AG10803 (cell line): ENCODE measurements at places on chromosomes 5 and 9.

DNA sequence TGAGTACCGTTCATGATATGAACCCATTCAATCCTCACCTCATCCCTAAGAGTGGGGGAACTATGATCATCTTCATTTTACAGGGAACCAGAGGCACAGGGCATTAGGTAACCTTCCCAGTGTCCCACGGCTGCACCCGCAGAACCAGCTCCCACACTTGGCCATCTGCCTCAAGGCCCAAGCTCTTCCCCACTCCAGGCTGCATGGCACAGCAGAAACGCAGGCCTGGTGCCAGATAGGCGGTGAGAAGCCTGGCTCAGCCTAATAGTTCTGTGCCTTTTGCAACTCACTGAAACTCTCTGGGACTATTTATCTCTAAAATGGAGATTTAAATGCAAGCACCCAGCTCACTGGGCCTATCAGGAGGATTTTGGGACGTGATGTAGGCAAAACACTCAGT, 90.8 kb upstream of the ZNF618 start:
- DNase-seq = no peak

GRCh38 chr5:77944757-77945340, 168.7 kb upstream of the TBCA start:
- DNase-seq = no peak

DNA sequence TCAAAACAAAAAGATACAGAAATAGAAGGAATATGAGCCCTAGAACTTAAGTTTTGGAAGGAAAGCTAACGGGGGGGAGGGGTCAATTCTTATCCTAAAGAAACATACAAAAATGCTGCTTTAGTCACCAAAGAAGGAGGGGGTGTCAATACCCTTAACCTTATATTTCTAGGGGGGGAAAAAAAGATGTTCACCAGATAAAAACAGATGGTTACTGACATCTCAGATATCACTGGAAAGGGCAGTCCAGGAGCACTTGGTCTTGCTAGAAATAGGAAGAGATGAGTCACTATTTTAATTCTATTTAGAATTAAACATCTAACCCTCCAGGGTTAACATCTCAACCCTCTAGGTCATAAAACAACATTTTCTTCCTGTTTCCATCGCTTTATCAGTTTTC, 1.7 kb downstream of the DIAPH1 start:
- DNase-seq = no peak

GRCh38 chr9:81656004-81656403, 33.3 kb downstream of the TLE1 start:
- DNase-seq = no peak

- peak; percentile 57 for DNase-seq
Observed at GRCh38 chr9:89218040-89218928, 39.7 kb upstream of the SHC3 start.
